Activated CD4-positive, alpha-beta T cell treated with anti-CD3 and anti-CD28 coated beads, Interleukin-2, amount 10 ng/mL, durations not matched to agents 24 days and 14 days (primary cell): ENCODE measurements at places on chromosomes 1 and 21. TPM values are rescaled to one million over a fixed set of nuclear protein-coding genes. Genes with fewer than 3 reads are reported as not detected.

The ERRFI1 gene
- 2.0 TPM in 2 replicates for total RNA-seq

- DNase-seq = no peak
- no peaks in the 10 kb centered on the region for H3K27me3 ChIP-seq
- H3K36me3 ChIP-seq = no peaks in the 10 kb centered on the region
- H3K27ac ChIP-seq = no peak overlapping the region
- no peaks in the 10 kb centered on the region for H3K4me1 ChIP-seq
- no peak overlapping the region for H3K4me3 ChIP-seq
Observed at GRCh38 chr1:3461934-3462275, 7.4 kb downstream of the ARHGEF16 start.

GRCh38 chr1:242059976-242060375, 61.1 kb upstream of the MAP1LC3C start:
- no peaks in the 10 kb centered on the region for H3K36me3 ChIP-seq
- no peaks in the 10 kb centered on the region for H3K27me3 ChIP-seq
- no peak for DNase-seq
- H3K4me1 ChIP-seq = no peaks in the 10 kb centered on the region

DNA sequence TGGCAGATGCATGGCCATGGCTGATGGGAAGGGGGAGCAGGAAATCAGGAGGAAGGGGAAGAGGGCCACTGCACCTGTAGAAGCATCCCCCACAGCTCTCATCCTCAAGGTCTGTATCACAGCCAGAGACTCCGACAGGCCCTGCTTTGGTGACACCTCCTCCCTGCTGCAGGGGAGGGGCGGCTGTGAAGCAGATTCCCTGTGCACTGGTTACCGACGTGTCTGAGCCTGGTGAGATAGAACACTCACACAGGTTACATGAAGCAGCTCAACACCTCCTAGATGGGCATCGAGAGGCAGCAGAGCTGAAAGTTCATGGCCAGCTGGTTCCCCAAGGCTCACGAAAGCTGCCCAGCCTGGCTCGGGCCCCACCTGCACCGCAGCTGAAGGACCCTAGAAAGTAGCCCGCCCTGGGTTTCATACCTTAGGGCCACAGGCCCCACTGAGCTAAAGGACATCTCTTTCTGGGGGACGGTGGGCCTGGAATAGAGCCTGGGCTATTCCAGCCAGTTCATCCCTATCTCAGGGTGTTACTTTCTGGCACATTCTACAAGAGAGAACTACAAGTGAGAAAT, 30.2 kb upstream of the AJAP1 start:
- H3K27me3 ChIP-seq = no peaks in the 10 kb centered on the region
- no peak for DNase-seq
- H3K4me3 ChIP-seq = no peak overlapping the region
- H3K36me3 ChIP-seq = no peaks in the 10 kb centered on the region

DNA sequence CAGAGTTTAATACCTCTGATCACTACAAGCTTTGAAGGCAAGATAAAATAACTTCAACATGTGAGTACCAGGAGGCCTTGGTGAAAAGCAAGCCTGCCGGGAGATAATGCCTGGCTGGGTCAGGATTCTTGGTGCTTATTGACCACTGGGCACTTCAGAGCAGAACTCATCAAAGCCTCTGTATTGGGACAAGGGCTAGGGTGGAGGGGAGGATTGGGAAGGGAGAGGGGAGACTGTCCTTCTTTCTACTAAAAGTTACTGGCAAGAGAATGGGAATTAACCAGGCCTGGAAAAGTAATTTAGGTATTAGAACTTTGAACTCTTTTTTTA, 35.2 kb downstream of the NEK2 start:
- H3K36me3 ChIP-seq = no peaks in the 10 kb centered on the region
- no peak overlapping the region for H3K4me3 ChIP-seq
- peaks cover 5% of the 10 kb centered on the region for H3K27me3 ChIP-seq
- no peak overlapping the region for H3K27ac ChIP-seq
- no peak for DNase-seq

GRCh38 chr1:17933501-17933900, 174.1 kb upstream of the IGSF21 start:
- no peaks in the 10 kb centered on the region for H3K4me1 ChIP-seq
- no peak overlapping the region for H3K4me3 ChIP-seq
- no peak for DNase-seq
- no peaks in the 10 kb centered on the region for H3K27me3 ChIP-seq

GRCh38 chr1:181100015-181100905, 11.8 kb downstream of the IER5 start:
- peaks cover 82% of the 10 kb centered on the region for H3K4me1 ChIP-seq
- H3K27ac ChIP-seq = peak overlapping the region; percentile 96
- peak overlapping the region; percentile 79 for H3K4me3 ChIP-seq
- H3K36me3 ChIP-seq = peaks cover 6% of the 10 kb centered on the region

DNA sequence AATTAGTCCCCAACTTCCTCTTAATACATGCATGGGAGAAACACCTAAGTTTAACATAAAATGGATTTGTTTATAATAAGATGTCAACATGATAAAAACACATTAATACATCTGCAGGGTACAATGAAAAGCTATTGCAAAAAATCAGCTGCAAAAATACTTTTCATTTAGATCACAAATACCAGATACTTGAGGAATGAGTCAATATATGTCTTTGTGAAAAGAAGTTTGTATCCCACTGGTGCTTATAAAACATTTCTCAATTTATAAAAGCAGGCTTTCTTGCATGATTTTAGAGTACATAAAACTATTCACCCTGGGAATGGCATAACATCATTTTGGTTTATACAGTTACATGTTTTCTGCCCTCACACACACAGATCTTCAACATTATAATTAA, 18.6 kb upstream of the PRKAA2 start:
- H3K4me3 ChIP-seq = no peak overlapping the region
- peaks cover 10% of the 10 kb centered on the region for H3K27me3 ChIP-seq
- DNase-seq = no peak
